Left renal cortex interstitium (tissue), 4 donors: ENCODE measurements at places on chromosomes 3 and 15. TPM values are rescaled to one million over a fixed set of nuclear protein-coding genes. Genes with fewer than 3 reads are reported as not detected.

The SAXO2 gene
- 4.4 TPM for polyA plus RNA-seq

The ISLR2 gene
- polyA plus RNA-seq, result 1.1 TPM

- no peak for DNase-seq
Measured at GRCh38 chr3:73499787-73500186, 125.0 kb downstream of the PDZRN3 start.

DNA sequence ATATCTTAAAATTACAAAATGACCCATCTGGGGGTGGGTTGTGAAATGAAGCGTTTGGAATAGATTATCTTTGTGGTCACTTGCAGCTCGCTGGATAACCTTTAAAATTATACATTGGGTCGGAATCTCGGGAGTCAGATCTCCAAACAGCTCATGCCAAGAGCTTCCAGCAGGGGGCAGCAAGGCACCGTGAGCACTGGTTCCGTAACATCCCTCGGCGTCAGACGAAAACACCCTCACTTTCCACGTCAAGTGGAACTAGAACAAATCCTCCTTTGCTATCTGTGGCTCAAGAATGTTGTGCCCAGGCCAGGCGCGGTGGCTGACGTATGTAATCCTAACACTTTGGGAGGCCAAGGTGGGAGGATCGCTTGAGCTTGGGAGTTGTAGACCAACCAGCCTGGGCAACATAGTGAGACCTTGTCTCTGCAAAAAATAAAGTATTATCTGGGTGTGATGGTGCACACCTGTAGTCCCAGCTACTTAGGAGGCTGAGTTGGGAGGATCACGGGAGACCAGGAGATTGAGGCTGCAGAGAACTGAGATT is 31.1 kb downstream of the UMPS start:
- no peak for DNase-seq

DNA sequence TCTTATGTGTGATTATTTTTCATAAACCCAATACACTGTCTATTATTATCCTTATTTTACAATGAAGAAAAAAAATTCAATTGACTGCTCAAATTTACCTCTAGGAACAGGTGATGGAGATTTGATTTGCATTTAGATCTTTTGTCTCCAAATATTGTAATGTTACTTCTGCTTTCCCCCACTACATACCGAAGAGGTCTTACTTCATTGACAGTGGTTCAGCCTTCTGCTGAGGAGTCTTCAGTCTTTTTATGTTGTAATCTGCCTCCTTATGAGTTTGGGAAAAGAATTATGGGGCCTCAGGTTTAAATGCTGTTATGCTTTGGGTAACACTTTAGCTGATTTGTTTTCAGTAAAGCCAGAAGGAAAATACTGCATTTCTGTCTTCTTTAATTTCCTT is 199.5 kb downstream of the LPP start:
- no peak for DNase-seq

DNA sequence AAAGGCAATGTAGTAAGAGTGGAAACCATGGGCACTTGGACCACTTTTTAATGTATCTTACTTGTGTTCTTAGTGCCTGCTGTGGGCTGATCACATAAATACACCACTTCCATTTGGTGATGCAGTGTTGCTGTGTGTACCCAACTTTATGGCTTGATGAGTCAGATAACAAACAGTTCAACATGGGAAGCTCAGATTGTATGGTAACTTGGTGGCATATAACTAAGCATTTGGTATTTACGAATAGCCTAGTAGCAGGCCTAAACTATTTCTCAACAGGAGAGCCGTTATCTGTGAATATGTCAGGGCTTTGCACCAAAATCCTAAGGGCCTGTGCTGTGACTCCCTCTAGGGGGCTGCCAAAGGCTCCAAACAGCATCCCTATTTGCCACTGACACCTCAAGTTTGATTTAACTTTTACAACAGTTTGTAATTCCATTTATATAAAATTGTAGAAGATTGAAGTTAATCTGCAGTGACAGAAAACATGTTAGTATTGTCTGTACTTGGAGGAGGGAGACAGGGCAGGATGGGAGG is 640.4 kb upstream of the CADM2 start:
- DNase-seq, result no peak

DNA sequence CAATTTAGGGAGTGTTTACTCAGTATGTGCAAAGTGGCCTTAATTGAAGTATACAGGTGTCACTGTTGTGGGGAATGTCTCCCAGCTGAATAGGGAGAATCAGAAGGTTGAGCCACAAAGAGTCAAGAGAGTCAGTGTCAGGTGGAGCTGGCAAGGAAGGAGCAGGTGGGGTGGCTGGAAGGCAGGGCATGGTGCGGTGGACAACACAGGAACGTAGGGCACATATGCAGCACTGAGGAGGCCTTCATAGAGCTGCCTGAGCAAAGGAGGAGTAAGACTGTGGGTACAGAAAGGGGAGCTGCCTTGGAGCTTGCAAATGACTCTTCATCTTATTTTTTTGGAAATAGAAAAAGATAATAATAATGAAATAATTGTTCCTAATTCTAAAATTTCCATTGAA is 20.0 kb downstream of the ARHGEF3 start:
- no peak for DNase-seq

GRCh38 chr15:92074646-92075045 is 221.1 kb downstream of the SLCO3A1 start:
- DNase-seq, result no peak

- peak; percentile 0 for DNase-seq
Measured at GRCh38 chr3:164897342-164897741, 181.0 kb downstream of the SI start.

- no peak for DNase-seq
Measured at GRCh38 chr3:48413086-48413485, 16.8 kb downstream of the PLXNB1 start.

GRCh38 chr3:55876560-55876959 is 389.5 kb upstream of the WNT5A start:
- DNase-seq, result no peak

The CD276 gene
- 163 TPM for polyA plus RNA-seq

GRCh38 chr3:148205977-148206376 is 491.7 kb upstream of the AGTR1 start:
- DNase-seq, result no peak

GRCh38 chr3:184651904-184652303 is 60.0 kb downstream of the MAGEF1 start:
- DNase-seq, result no peak

- DNase-seq, result no peak
Measured at GRCh38 chr3:45067941-45068340, 41.8 kb downstream of the CLEC3B start.

The LDHAL6B gene
- polyA plus RNA-seq, result not detected

The MST1 gene
- polyA plus RNA-seq, result 133 TPM

The GOLGA8Q gene
- polyA plus RNA-seq, result 0.83 TPM

The TRIM69 gene
- polyA plus RNA-seq, result 24.6 TPM

The WDR93 gene
- polyA plus RNA-seq, result 2.4 TPM

DNA sequence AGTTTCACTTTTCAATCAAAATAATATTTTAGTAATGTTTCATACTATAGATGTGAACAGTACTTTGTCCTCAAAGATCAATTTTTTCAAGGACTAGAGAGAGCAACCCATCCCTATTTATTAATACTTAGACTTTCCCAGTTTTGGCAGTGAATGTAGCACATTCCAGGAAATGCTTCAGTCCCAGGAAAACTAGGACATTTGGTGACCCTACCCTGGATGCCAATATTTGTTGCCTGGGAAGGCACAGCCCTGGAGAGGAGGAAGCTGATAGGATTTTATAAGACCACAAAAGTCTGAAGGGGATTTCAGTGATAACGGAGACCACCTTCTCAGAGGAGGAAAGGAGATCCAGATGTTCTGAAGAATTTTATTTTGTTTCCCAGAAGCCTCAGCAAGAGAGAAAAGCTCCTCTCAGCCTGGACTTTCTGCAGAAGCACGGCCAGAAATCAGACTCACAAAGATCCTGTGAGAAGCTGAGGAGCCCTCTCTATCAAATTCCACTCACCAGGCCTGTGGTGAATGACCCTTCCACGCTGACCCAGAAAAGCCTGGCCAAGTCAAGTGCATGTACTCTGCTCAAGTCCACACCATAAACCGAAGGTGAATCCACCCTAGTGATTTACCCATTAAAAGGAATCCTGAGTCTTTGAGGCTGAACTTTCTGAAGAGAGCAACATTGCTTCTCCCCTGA is 87.7 kb upstream of the ABHD17C start:
- no peak for DNase-seq

The SPINK8 gene
- 0.68 TPM for polyA plus RNA-seq

DNA sequence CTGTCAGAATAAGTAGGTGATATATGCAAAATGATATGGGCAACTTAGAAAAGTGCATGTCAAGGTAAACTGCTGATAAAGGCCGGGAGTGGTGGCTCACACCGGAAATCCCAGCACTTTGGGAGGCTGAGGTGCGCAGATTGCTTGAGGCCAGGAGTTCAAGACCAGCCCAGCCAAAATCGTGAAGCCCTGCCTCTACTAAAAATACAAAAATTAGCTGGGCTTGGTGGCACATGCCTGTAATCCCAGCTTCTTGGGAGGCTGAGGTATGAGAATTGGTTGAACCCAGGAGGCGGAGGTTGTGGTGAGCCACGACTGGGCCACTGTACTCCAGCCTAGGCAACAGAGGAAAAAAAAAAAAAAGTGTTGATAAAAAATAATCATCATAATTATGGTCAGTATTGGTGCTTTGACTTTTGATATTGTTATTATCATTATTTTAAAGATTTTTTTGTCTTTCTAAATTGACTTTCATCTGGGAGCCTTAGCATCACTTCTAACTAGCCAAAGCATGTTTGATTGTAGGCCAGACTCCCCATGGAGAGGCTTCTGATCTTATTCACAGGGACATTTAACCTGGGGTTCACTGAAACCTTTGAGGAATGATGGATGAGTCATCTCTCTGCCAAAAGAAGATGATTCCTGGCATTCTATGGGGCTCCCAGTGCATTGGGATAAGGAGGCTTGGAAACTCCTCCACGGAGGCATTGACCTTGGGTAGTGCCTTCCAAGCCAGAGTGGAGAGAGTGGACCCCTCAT is 5.6 kb downstream of the ZBTB38 start:
- no peak for DNase-seq

GRCh38 chr15:38671675-38672254 is 107.2 kb upstream of the RASGRP1 start:
- no peak for DNase-seq

DNA sequence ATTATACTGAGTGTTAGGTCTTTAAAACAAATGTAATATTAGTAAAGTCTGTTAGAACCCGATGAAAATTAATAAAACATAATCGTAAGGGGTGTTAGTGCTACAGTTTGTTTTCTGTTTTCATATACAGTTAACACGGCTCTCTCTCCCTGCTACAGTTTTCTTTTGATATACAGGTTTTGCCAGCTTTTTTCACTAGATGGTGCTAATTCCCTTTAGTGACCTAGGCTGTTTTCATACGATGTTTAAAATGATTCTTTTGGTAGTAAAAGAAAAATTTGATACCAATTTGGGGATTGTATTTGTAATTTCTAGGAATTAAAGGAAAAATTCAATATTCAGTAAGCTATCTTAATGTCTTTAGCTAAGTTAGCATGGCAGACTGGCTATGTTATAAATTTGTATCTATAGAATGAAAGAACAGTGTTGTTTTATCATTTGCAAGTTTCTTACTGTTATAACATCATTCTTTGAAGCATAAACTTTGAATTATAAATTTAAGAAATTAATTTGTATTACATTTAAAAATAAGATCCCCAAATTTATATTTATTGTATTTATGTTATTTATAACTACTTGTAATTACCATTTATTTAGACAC is 11.5 kb downstream of the APH1B start:
- DNase-seq, result peak; percentile 48

The SLC25A20 gene
- 17.5 TPM for polyA plus RNA-seq

DNA sequence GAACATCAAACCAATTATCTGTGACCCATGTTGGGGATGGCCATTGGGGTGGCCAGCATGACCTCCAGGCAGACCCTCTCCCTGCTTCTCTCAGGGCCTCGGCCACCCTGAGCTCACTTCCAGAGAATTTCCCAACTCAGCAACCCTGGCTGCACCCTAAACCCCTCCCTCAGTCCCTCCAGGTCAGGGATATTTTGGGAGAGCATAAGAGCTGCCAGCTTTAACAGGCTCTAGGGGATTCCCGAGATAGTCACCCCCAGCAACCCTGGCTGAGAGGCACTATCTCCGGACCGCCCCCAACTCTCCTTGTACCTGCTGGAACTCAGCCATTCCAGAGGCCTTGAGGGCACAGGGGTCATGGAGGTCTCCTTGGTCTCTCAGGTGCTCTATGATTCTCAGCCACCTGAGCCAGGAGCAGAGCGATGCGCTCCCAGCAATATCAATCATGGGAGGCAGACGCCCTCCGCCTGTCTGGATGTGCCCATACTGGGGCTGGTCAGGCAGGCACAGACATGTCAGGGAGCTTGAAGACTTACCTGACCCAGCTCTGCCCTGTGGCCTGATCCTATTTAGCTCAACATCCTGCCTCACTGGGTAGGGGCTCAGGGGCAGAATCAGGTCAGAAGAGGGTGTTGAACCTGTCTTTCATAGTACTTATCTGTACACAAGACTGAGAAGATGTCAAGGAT is 34.9 kb upstream of the CILP start:
- DNase-seq, result no peak

- no peak for DNase-seq
Measured at GRCh38 chr3:38111696-38112377, 25.1 kb downstream of the ACAA1 start.

The CHRFAM7A gene
- 5.5 TPM for polyA plus RNA-seq

GRCh38 chr3:3851621-3852323 is 52.5 kb downstream of the LRRN1 start:
- no peak for DNase-seq

The PLAAT1 gene
- polyA plus RNA-seq, result 3.5 TPM

The CCNB2 gene
- 42.6 TPM for polyA plus RNA-seq

DNA sequence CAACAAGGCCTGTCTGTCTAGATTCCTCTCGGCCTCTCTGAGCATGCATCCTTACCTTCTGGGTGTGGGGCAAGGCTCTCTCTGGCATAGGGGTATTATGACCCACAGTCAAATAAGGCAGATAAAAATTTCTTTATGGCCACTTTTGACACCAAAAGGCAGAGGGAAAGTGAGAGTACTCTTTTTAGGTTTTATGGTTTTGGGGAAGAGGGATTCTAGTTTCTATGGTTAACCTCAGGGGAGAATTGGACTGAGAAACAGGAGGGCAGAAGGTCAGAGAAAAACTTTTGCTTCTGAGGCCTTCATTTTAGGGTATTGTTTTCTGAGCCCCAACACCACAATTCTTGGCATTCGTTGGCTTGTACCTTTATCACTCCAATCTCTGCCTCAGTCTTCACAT is 70.0 kb upstream of the CCDC54 start:
- no peak for DNase-seq

DNA sequence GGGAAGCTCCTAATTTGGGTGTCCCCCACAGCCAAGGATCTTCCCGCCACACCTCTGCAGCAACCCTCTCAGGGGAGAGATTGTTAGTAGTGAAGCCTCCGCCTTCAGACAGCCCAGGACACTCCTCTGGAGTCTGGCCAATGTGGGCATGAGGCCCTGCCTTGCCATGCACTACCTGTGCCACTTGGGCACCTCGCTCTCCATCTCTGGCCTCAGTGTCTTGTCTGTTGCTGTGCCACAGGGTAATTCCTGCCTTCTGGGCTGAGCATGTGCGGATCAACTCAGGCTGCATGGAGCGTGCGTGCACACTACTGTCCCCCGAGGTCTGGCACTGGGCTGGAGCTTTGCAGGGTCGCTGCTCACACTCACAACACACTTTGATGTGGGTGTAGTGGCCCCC is 7.9 kb upstream of the MESP1 start:
- no peak for DNase-seq

The CCR3 gene
- not detected for polyA plus RNA-seq

GRCh38 chr3:64340641-64341101 is 115.4 kb upstream of the PRICKLE2 start:
- no peak for DNase-seq

The PLA2G4E gene
- polyA plus RNA-seq, result not detected

- DNase-seq, result no peak
Measured at GRCh38 chr3:106058475-106058874, 189.7 kb upstream of the CBLB start.

The MGLL gene
- polyA plus RNA-seq, result 26.2 TPM
